ENCODE measurements at places on chromosomes 6 and 20. TPM values are rescaled to one million over a fixed set of nuclear protein-coding genes. Genes with fewer than 3 reads are reported as not detected.

DNA sequence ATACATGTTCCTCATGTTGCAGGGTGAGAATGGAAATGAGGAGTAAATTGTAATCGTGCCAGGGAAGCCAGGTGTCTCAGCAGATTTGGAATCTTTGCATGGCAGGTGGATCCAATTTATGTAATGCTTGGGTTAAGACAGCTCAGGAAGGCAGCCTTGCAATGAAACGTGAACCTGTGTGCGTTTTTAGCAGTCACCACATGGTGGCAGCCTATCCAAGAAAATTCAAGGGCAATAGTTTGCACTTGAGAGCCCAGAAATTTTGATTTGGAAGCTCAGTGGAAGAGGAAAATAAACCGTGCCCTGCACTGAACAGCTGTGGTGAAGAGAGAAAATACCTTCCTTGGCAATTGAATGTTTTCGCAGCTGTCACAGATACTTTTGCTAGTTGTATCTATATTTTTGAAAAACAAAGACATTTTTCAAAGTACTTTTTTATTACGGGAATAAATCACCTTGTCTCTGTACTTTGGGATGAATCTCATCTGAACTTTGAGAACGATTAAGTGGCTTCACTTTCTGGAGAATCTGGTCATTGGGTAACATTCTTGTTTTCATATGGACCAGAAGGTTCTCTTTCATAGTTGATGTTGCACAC, 26.5 kb downstream of the MTHFD1L start:
- H3K27me3 ChIP-seq = no peaks in the 10 kb centered on the region
- no peaks in the 10 kb centered on the region for H3K4me1 ChIP-seq
- peaks cover 70% of the 10 kb centered on the region for H3K36me3 ChIP-seq
- no peak overlapping the region for H3K27ac ChIP-seq
- no peak overlapping the region for H3K4me3 ChIP-seq

- no peaks in the 10 kb centered on the region for H3K36me3 ChIP-seq
- peaks cover 11% of the 10 kb centered on the region for H3K4me1 ChIP-seq
- H3K27me3 ChIP-seq = no peaks in the 10 kb centered on the region
Observed at GRCh38 chr6:82381278-82381677, 17.7 kb downstream of the TPBG start.

Gene NT5DC1
- total RNA-seq = 83.0 TPM

Gene EPB41L1
- 36.7 TPM for total RNA-seq

Gene WASF1
- total RNA-seq = 35.3 TPM

Gene SNAP91
- 1.2 TPM for total RNA-seq

All from endodermal cell (in vitro differentiated cells).